GOT3 (cell line): ENCODE measurements at places on chromosomes 11 and 22.

DNA sequence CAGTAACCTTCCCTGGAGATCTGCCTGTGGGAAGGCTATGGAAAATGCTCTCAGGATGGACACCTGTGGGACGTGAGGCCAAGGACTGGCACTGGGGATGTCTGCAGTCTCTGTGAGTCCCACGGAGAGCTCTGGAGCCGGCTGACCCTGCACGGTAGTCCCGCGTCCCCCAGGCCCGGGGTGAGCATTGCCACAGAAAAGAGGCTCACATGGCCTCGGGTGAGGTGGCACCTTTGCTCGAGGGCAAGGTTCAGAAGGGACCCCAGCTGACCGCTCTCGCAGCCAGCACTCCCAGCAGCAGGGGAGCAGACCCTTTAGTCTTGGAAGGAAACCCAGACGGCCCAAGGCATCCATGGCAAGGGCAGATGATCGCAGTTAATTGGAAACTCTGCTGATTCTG lies 9.0 kb downstream of the RTL6 start:
- no peak for DNase-seq

DNA sequence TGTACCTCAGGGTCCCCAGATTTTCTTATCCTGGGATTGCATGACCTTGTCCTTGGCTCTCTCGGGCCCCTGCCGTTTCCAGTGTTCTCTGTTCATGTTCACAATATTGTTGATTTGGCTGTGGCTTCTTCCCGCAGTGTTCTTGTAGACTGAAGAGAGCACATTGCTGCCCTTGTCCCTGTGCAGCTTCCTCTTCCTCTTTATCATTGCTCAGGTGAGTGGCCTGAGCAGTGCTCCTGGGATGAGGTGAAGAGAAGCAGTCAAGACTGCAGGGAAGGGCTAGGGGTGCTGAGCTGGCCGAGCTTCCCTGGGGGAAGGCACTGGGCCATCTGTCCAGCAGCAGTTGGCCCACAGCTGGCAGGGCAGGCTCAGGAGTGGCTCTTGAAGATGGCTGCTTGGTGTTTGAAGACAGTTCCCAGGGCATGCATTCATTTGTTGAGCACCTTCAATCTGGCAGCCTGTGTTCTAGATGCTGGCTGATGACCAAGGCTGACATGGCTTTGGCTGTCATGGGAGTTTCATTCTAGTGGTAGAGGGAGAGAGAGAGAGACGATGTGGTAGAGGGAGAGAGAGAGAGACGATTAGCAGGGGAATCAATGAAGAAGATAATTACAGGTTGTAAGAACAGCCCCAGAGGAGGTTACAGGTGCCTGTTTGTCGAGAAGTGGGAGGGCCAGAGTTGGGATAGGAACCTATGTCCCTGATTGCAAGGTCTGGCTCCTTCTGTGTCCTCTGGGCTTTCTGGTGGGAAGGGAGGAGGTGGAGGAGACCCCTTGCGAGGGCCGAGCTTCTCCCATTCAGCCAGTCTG lies 17.4 kb downstream of the BMAL1 start:
- DNase-seq: no peak

DNA sequence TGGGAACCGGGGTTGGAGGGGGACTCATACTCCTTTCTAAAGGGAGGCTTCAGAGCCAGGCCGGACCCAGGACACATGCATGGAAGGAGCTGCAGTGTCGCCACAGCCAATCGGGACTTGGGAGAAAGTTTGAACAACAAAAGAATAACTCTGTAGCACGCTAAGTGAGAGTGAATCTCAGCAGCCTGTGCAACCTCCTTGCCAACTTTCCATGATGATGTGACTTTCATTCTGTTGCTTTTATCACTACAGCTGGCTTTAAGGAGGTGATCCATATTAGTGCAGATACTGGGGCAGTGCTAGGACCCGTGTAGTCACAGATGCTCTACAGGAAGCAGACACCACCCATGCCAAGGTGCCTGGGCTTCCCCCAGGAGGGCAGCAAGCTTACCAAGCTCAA lies 157.3 kb downstream of the MPPED1 start:
- DNase-seq: no peak

GRCh38 chr11:57544566-57544965 lies 7.2 kb downstream of the SMTNL1 start:
- no peak for DNase-seq

DNA sequence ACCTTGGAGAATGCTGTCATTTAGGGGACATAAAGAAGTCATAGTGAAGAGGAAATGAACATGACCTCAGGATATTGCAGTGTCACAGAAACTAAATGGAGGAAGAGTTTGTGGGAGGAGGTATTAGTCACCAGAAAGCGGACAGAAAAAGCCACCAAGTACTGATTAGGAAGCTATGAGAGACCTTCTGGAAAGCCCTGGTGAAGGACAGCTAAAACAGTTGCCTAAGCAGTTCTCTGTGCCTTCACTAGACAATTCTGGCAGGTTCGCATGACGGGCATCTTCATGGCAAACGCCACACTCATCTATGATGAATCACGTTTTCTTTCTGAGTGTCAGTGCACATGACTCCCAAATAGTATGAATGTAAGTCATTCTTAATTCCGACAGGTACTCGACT lies 325.8 kb downstream of the C11orf87 start:
- DNase-seq: no peak

DNA sequence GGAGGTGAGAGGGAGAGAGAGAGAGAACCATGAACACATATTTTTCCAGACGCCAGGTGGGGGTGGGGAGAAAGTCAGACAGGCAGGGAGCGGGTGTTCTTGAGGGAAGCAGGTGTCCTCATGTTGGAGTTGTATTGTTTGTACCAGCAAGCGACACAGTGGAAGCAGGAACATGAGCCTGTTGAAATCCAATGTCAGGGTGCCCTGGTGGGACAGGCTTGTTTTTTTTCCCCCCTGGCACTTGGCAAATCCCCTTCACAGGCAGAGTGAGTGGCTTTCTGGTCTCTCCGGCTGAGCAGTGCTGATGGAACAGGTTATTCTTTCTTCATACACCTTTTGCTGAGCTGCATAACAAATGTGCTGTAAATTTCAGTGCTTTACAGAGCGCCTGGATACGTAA lies 125.6 kb downstream of the GRIK4 start:
- DNase-seq: no peak

- no peak for DNase-seq
Measured at GRCh38 chr11:89065066-89065465, 716 bp downstream of the GRM5 start.

DNA sequence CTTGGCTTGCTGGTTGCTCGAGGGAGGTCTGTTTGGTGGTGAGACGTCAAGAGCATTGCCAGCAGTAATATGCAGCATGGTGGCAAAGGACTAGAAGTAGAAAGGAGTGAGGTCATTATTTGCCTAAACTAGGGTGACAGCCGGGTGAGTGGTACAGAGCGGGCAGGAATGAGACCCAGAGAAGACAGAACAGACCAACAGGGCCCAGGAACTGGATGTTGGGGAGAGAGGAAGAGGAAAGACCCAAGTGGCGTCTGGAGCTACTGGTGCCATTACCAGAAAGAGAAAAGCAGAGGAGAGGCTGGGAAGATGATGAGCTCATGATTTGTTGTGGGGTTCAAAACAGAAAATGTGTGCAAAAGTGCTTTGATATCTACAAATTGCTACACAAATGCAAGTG lies 158.7 kb downstream of the ENTHD1 start:
- DNase-seq: no peak

DNA sequence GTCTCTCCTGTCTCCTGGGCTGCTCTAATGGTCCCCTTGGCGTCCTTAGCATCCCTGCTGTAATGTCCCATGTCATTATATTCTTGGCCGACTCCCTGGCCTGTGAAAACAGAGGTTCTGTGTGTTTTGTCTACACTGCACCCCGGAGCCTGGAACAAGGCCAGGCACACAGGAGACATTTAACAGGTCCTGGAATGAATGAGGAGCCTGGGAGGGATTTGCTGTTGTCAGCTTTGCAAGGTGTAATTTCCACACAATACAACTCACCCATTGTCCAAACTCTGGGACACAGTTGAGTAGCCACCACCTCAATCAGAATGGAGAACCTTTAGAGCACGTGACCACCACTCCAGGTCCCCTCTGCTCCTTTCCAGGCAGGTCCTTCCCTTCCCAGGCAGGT lies 14.9 kb upstream of the PDGFB start:
- DNase-seq: no peak

DNA sequence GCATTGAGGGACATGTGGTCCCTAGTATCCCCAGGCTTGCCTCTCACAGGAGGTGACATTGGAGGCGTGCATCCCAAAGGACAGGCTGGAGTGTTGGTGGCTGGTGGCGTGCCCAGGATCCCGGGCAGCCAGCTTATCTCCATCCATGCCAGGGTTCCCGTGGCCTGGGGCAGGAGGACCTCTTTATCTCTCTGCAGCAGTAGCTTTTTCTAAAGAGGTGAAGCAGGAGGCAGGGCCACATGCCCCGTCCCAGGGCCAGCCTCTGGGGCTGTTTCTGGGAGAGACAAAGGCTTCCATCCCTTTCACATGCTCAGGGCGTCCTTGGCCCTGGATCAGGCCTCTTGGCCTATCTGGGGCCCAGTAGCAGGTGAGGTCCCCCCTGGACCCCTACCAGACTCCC lies 19.7 kb downstream of the PARVG start:
- no peak for DNase-seq

- DNase-seq: no peak
Measured at GRCh38 chr11:17267576-17267975, 9.0 kb upstream of the NUCB2 start.

GRCh38 chr22:42920101-42920820 lies 63.2 kb upstream of the ARFGAP3 start:
- no peak for DNase-seq

GRCh38 chr22:25853501-25854284 lies 111.7 kb downstream of the MYO18B start:
- DNase-seq: no peak

GRCh38 chr22:47055921-47056320 lies 293.5 kb downstream of the TBC1D22A start:
- no peak for DNase-seq

DNA sequence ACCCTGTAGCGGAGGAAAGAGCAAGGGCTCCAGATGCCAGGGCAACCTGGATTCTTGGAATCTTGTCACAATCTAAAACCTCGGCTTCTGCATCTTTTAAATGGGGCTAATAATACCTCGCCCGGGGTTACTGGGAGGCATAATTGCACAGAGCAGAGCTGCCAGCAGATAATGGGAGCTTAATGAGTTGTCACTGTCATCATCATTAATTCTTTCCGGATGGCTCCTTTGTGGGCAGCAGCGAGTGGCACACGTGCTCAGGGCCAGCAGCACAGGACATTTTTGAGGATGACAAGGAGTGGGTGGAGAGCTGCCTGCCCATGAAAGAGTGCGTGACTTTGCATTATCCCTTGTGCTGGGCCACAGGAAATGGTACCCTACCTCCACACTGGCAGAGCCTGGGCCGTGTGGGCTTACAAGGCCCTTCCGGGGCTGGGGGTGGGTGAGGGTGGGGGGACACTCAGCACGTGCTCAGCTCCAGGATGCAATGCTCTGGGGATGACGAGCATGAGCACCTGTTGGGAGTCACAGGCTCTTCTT lies 5.7 kb downstream of the PDGFB start:
- no peak for DNase-seq

DNA sequence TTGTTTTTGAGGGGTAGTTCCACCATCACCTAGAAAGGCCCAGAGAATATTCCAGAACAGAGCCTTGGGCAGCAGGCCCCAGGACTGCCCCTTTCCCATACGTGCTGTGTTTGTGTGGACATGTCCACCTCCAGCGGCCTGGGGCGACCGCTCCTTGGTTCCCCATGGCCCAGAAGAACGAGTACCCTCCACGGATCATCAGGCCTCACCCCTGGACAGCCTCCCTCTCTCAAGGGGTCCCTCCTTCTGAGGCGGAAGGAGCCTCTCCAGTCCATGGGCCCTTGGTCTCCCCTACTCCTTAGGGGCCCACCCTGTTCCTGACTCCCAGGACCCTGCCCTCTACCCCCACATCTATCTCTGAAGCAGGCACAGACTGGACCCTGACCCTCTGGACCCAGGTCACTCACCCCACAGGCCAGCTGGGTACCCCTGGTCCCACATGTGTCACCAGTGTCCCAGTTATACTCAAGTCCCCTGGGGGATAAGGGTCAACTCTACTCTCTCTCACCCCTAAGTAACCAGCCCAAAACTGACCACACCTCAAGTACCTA lies 32.6 kb downstream of the IGLL5 start:
- no peak for DNase-seq

GRCh38 chr22:50299785-50300619 lies 7.4 kb downstream of the PLXNB2 start:
- DNase-seq: no peak

- no peak for DNase-seq
Measured at GRCh38 chr22:29627196-29627535, 23.7 kb downstream of the NF2 start.

GRCh38 chr11:16292167-16292859 lies 64.0 kb downstream of the SOX6 start:
- DNase-seq: no peak

- DNase-seq: no peak
Measured at GRCh38 chr11:112793416-112793815, 167.8 kb upstream of the NCAM1 start.

GRCh38 chr11:84117394-84117793 lies 831.2 kb upstream of the CCDC90B start:
- no peak for DNase-seq

- no peak for DNase-seq
Measured at GRCh38 chr11:104898685-104899013, 389 bp upstream of the CASP12 start.

GRCh38 chr11:73469401-73469800 lies 93.2 kb downstream of the RELT start:
- no peak for DNase-seq

GRCh38 chr11:32162351-32162750 lies 71.5 kb downstream of the RCN1 start:
- no peak for DNase-seq

GRCh38 chr11:95455228-95455970 lies 224.4 kb upstream of the SESN3 start:
- no peak for DNase-seq

GRCh38 chr11:3159296-3160190 lies 5.6 kb downstream of the OSBPL5 start:
- no peak for DNase-seq

GRCh38 chr22:27730641-27731433 lies 70.7 kb downstream of the MN1 start:
- DNase-seq: no peak

- DNase-seq: no peak
Measured at GRCh38 chr11:90428836-90429235, 206.0 kb upstream of the CHORDC1 start.

DNA sequence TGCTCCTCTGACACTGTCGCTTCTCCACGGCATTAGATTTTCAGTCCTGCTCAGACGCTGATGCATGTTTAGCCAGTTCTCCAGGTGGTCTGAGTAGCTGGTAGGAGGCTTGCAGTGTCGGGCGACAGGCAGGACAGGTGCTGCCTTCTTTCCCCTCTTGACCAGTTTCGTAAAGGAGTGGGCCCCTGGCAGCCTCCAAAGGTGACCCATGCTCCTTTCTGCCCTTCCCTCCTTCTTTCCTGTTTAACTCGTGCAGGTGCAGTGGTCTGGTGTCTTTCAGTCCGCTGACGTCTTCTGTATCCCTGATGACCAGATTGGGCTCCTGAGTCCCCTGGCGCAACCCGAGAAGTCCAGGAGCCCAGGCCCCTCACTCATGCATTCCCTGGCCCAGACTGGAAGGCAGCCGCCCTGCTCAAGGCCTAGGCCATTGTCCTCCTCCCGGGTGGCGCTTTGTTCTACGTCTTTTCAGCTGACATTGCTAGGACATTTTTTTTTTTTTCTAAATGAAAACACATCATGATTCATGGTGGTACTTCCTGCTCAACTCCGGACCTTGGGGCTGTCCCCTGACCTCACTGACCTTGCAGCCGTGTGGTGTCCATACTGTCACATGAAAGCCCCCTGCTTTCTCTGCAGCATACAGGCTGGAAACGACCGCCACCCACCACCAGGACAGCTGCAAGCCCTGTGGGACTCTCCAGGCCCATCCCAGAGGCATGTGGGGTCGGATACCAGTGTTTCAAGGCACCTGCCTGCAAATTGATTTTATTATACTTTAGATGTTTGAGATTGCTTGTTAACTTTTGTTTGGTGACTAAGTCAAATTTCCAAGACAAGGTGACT lies 25.5 kb upstream of the TXNRD2 start:
- DNase-seq: no peak
